ENCODE measurements at places on chromosomes 2 and 18.

- no peak for DNase-seq
Observed at GRCh38 chr18:71849407-71849806, 694.7 kb downstream of the CBLN2 start.

- DNase-seq = no peak
Observed at GRCh38 chr2:191262436-191262835, 17.2 kb downstream of the MYO1B start.

DNA sequence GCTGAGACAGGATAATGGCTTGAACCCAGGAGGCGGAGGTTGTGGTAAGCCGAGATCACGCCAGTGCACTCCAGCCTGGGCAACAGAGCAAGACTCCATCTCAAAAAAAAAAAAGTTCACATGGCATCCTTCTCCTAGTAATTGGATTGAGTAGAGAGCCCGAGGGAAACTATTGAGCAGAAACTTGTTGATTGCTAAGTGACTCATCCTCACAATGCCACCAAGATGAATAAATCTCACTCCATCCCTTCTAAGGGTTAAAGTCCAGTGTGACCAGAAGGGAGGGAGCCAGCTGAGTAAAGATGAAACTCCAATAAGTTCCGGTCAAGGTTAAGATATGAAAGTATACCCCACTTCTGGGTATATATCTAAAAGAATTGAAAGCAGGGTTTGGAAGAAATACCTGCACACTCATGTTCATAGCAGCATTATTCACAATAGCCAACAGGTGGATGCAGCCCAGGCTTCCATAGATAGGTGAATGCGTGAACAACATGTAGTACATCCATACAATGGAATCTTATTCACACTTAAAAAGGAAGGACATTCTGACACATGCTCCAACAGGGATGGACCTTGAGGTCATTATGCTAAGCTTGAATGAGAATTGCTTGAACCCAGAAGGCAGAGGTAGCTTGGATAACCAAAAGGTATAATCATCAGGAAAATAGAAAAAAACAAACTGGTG lies 13.0 kb upstream of the FHL2 start:
- no peak for DNase-seq

DNA sequence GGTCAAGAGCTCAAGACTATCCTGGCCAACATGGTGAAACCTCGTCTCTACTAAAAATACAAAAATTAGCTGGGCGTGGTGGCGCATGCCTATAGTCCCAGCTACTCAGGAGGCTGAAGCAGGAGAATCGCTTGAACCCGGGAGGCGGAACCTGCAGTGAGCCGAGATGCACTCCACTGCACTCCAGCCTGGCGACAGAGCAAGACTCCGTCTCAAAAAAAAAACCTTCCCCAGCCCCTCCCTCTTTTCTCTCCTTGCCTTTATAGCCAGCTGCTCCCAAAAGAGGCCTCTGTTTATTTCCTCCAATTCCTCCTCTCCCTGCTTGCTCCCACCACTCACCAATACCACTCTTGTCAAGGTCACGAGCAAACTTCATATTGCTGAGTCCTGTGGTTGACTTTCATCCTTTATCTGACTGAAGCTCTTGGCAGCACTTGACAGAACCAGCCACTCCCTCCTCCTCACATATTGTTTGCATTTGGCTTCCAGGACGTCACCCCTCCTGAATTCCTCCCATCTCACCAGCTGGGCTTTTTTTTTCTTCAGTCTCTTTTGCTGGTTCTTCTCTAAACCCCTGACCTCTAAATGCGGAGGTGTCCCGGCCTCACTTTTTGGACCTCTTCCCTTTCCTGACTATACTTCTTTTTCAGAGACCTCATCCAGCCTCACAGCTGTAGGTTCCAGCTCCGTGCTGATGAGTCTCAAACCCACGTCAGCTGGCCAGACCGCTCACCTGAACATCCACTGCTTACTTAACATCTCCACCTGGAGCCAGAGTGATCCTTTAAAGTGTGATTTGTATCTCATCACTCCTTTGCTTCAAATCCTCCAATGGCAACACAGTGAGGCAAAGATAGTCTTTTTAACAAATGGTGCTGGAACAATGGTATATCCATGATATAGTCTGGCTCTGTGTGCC lies 84.6 kb upstream of the CAB39 start:
- DNase-seq = no peak

DNA sequence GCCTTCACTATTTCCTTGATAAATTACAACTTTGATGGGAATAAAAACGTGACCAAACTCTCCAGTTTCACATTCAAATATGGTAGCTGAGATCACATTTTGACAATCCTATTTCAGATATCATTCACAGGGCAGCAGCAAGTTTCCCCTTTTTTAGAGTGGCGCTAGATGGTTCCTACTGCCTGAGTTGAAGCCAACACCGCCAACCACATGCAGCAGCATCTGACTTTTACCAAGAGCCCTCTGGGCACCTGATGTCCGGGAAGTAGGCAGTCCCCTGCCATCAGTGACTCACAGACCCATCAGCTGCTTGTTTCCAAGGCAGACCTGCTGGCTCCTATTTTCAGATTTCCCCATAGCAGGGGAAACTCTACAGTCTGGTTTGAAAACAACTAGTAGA lies 4.0 kb upstream of the MREG start:
- DNase-seq = no peak

- DNase-seq = no peak
Observed at GRCh38 chr2:45647986-45648520, 3.4 kb upstream of the PRKCE start.
